ENCODE measurements at places on chromosomes 12 and 14. TPM values are rescaled to one million over a fixed set of nuclear protein-coding genes. Genes with fewer than 3 reads are reported as not detected.

ZDHHC22 gene
- not detected for polyA plus RNA-seq

GLI1 gene
- polyA plus RNA-seq, result 0.14 TPM

VPS33A gene
- polyA plus RNA-seq, result 33.1 TPM

KRR1 gene
- 3.6 TPM for polyA plus RNA-seq

ACOT6 gene
- not detected for polyA plus RNA-seq

SYT1 gene
- 0.72 TPM for polyA plus RNA-seq

All from CD14-positive monocyte (primary cell).